ENCODE measurements at places on chromosomes 7 and 10. TPM values are rescaled to one million over a fixed set of nuclear protein-coding genes. Genes with fewer than 3 reads are reported as not detected.

CLEC5A gene
- total RNA-seq, result not detected

PLPP4 gene
- 0.34 TPM for total RNA-seq

CCL24 gene
- not detected for total RNA-seq

SLC26A3 gene
- 0.14 TPM for total RNA-seq

AKR1C4 gene
- total RNA-seq, result not detected

CFTR gene
- total RNA-seq, result 0.93 TPM

GPAM gene
- 14.9 TPM for total RNA-seq

PRSS37 gene
- not detected for total RNA-seq

OR2A5 gene
- total RNA-seq, result not detected

SEMA3A gene
- 35.9 TPM for total RNA-seq

ACTR3C gene
- total RNA-seq, result 5.5 TPM

PTF1A gene
- total RNA-seq, result not detected

OLAH gene
- 15.0 TPM for total RNA-seq

CXCL12 gene
- not detected for total RNA-seq
